G401 (cell line): ENCODE measurements at places on chromosomes 7 and 10. TPM values are rescaled to one million over a fixed set of nuclear protein-coding genes. Genes with fewer than 3 reads are reported as not detected.

LBX1 gene
- 17.5 and 32.2 TPM in 2 replicates for total RNA-seq

ERVW-1 gene
- total RNA-seq, result not detected in 2 replicates

CISD1 gene
- 39.6 and 44.6 TPM in 2 replicates for total RNA-seq

C10orf67 gene
- not detected in 2 replicates for total RNA-seq

PTPRN2 gene
- total RNA-seq, result not detected in 2 replicates

SLC16A9 gene
- total RNA-seq, result 10.2 and 12.9 TPM in 2 replicates

GPAM gene
- 11.1 and 18.1 TPM in 2 replicates for total RNA-seq

SOSTDC1 gene
- total RNA-seq, result 0.18 TPM in 1 of 2 replicates, not detected in the other

LAMB4 gene
- total RNA-seq, result not detected in 2 replicates

ZRANB1 gene
- total RNA-seq, result 15.0 and 17.3 TPM in 2 replicates

KLF14 gene
- total RNA-seq, result not detected in 2 replicates
